ENCODE measurements at places on chromosomes 1 and 21. TPM values are rescaled to one million over a fixed set of nuclear protein-coding genes. Genes with fewer than 3 reads are reported as not detected.

GRCh38 chr1:228517655-228518054 lies 30.5 kb downstream of the RNF187 start:
- no peak overlapping the region for H3K4me3 ChIP-seq
- H3K4me1 ChIP-seq: no peaks in the 10 kb centered on the region
- no peaks in the 10 kb centered on the region for H3K36me3 ChIP-seq
- no peak overlapping the region for H3K27ac ChIP-seq

CCDC28B gene
- 7.8 TPM for total RNA-seq

- no peaks in the 10 kb centered on the region for H3K36me3 ChIP-seq
- H3K27ac ChIP-seq: no peak overlapping the region
- no peaks in the 10 kb centered on the region for H3K4me1 ChIP-seq
- no peak overlapping the region for H3K4me3 ChIP-seq
- no peaks in the 10 kb centered on the region for H3K27me3 ChIP-seq
Observed at GRCh38 chr1:105632342-105633196, 1423.9 kb upstream of the PRMT6 start.

MYOG gene
- not detected for total RNA-seq

TSNAX gene
- total RNA-seq: 41.4 TPM

DNA sequence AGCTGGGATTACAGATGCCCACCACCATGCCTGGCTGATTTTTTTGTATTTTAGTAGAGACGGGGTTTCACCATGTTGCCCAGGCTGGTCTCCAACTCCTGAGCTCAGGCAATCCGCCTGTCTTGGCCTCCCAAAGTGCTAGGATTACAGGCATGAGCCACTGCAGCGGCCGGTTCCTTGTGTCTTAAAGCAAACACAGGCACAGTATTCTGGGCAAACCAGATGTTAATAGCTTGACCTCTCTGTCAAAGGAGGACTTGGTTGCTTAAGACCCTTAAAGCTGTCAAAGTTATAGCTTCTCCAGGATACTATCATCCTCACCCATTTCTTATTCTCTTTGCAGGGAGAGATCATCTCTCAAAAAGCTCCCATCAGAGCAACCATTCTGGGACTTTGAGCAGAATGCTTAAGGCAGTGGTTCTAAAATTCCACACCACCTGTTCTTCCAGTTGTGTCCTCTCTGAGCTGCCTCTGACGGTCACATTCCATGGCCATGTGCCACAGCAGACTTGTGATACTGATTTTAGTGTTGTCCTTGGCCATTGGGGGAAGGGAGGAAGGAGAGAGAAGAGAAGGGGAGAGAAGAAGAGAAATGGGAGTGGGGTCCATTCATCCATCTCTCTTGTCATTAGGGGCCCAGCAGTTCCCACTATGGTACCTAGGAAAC lies 81.8 kb downstream of the PBX1 start:
- no peaks in the 10 kb centered on the region for H3K4me1 ChIP-seq
- no peak overlapping the region for H3K27ac ChIP-seq
- H3K4me3 ChIP-seq: no peak overlapping the region
- no peaks in the 10 kb centered on the region for H3K27me3 ChIP-seq
- DNase-seq: no peak
- H3K36me3 ChIP-seq: no peaks in the 10 kb centered on the region

- no peaks in the 10 kb centered on the region for H3K36me3 ChIP-seq
- H3K27ac ChIP-seq: no peak overlapping the region
- no peaks in the 10 kb centered on the region for H3K27me3 ChIP-seq
- H3K4me1 ChIP-seq: no peaks in the 10 kb centered on the region
- no peak for DNase-seq
Observed at GRCh38 chr1:41830726-41831125, 88.0 kb downstream of the HIVEP3 start.

MTFR1L gene
- 40.9 TPM for total RNA-seq

- DNase-seq: peak; percentile 42
- H3K4me1 ChIP-seq: peaks cover 22% of the 10 kb centered on the region
- peak overlapping the region; percentile 55 for H3K4me3 ChIP-seq
- H3K27ac ChIP-seq: no peak overlapping the region
- H3K27me3 ChIP-seq: peaks cover 14% of the 10 kb centered on the region
Observed at GRCh38 chr1:235650341-235651169, 971 bp upstream of the GNG4 start.

GRCh38 chr1:174652569-174653280 lies 205.0 kb downstream of the GPR52 start:
- H3K27ac ChIP-seq: no peak overlapping the region
- no peaks in the 10 kb centered on the region for H3K4me1 ChIP-seq
- no peak for DNase-seq
- no peaks in the 10 kb centered on the region for H3K27me3 ChIP-seq

- H3K4me3 ChIP-seq: no peak overlapping the region
- no peak overlapping the region for H3K27ac ChIP-seq
- no peaks in the 10 kb centered on the region for H3K27me3 ChIP-seq
- DNase-seq: no peak
Observed at GRCh38 chr1:5972198-5972520, 20.1 kb downstream of the NPHP4 start.

- H3K27me3 ChIP-seq: no peaks in the 10 kb centered on the region
- DNase-seq: no peak
- H3K4me3 ChIP-seq: no peak overlapping the region
- no peaks in the 10 kb centered on the region for H3K4me1 ChIP-seq
Observed at GRCh38 chr1:219031809-219032208, 141.9 kb upstream of the LYPLAL1 start.

GRCh38 chr1:226548256-226549093 lies at the start of gene STUM:
Gene STUM (plus strand): TSS chr1:226548764. CDS start chr1:226548905, 141 bp downstream.
- DNase-seq: peak; percentile 57
- H3K36me3 ChIP-seq: no peaks in the 10 kb centered on the region
- no peak within 1 kb of the TSS for H3K27ac ChIP-seq
- peaks cover 33% of the 10 kb centered on the region for H3K27me3 ChIP-seq
- H3K4me1 ChIP-seq: peaks cover 24% of the 10 kb centered on the region

DNA sequence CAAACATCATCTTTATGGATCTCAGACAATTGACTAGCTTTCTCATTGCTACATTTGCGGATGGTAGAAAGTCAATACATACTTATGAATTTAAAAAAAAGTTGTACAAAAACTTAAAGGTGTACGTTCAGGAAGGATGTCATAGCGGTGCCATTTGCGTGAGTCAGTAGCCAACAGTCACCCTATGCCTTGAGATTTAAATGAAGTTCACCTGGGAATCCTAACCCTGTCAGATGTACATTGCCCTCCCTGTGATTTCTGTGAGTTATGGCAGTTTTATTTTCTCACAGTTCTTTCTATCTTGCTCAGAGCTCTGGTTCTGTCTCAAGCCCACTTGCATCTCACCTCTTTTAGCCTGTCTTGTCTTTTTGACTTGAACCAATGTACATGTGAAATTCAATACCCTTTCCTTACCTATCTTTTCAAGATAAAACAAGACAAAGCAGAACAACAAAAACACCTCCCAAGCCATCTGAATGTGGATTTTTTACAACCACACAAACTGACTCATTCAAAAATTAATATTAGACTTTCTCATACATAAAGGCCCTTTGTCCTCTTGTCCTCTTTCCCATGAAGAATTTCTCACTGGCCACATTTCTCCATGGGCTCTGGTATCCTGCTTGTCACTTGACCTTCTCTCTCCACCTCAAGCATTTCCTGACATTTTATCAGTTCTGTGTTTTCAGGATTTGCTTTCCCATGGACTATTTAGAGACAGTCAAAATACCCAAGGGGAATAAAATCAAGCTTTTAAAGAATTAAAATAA lies 25.3 kb upstream of the ZNF697 start:
- H3K4me3 ChIP-seq: no peak overlapping the region
- peaks cover 11% of the 10 kb centered on the region for H3K27me3 ChIP-seq
- DNase-seq: no peak
- H3K4me1 ChIP-seq: peaks cover 11% of the 10 kb centered on the region

GRCh38 chr1:237394281-237394680 lies 352.3 kb downstream of the RYR2 start:
- DNase-seq: no peak
- no peak overlapping the region for H3K27ac ChIP-seq
- H3K4me1 ChIP-seq: no peaks in the 10 kb centered on the region
- H3K27me3 ChIP-seq: no peaks in the 10 kb centered on the region
- H3K36me3 ChIP-seq: no peaks in the 10 kb centered on the region

DNA sequence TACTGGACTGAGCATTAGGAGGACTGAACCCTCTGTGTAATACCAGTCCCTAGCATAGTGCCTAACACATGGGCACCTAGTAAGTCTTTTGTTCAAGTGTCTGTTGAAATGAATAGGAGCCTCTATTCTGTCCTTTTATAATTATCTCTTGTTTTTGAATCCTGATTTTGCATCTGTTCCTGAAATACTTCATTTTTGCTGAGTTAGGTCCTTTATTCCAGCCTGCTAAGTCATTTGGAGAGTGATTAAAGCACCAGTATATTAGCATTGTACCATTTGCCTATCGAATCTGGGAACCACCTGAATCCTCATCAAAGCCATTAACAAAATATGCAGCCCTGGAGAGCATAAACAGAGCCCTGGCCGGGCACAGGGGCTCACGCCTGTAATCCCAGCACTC lies 32.3 kb downstream of the YARS1 start:
- no peaks in the 10 kb centered on the region for H3K4me1 ChIP-seq
- no peaks in the 10 kb centered on the region for H3K27me3 ChIP-seq
- no peak for DNase-seq
- H3K36me3 ChIP-seq: peaks cover 60% of the 10 kb centered on the region

GBP7 gene
- total RNA-seq: not detected

POU3F1 gene
- 3.8 TPM for total RNA-seq

KRTAP12-2 gene
- total RNA-seq: not detected

DNA sequence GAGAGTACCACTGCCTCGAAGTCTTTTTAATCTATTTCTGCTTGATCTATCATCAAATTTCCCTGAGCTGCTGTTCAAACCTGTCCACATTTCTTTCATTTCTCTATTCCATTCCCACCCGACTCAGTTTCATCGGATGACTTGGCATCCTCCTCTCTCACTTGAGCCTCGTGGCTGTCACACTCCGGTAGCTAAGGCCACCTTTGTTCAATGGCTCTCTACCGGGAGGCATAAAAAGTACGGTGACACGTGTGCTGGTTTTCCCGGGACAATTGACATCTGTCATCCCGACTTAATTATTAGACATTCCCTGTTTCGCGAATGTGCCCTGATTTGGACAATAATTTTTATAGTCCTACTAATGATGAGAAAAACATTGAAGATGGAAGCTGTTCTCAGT lies 22.6 kb downstream of the MIS18A start:
- no peak for DNase-seq
- no peaks in the 10 kb centered on the region for H3K36me3 ChIP-seq
- H3K27ac ChIP-seq: no peak overlapping the region
- no peak overlapping the region for H3K4me3 ChIP-seq
- no peaks in the 10 kb centered on the region for H3K4me1 ChIP-seq
- H3K27me3 ChIP-seq: no peaks in the 10 kb centered on the region

- no peak for DNase-seq
- H3K27me3 ChIP-seq: no peaks in the 10 kb centered on the region
- no peaks in the 10 kb centered on the region for H3K36me3 ChIP-seq
- no peak overlapping the region for H3K27ac ChIP-seq
- H3K4me1 ChIP-seq: no peaks in the 10 kb centered on the region
Observed at GRCh38 chr1:114126261-114127095, 27.2 kb downstream of the SYT6 start.

DHRS3 gene
- 0.29 TPM for total RNA-seq

YBX1 gene
- 314 TPM for total RNA-seq

GRCh38 chr1:201496296-201496690 lies 10.6 kb downstream of the CSRP1 start:
- H3K27ac ChIP-seq: no peak overlapping the region
- no peak overlapping the region for H3K4me3 ChIP-seq
- DNase-seq: no peak
- peaks cover 21% of the 10 kb centered on the region for H3K36me3 ChIP-seq

CLEC20A gene
- total RNA-seq: 4.7 TPM

- H3K4me3 ChIP-seq: no peak overlapping the region
- no peaks in the 10 kb centered on the region for H3K4me1 ChIP-seq
Observed at GRCh38 chr1:172955161-172955815, 95.5 kb downstream of the TNFSF18 start.

- DNase-seq: no peak
- no peaks in the 10 kb centered on the region for H3K4me1 ChIP-seq
- no peaks in the 10 kb centered on the region for H3K27me3 ChIP-seq
- no peaks in the 10 kb centered on the region for H3K36me3 ChIP-seq
Observed at GRCh38 chr1:85940656-85941306, 215.8 kb downstream of the COL24A1 start.

DNA sequence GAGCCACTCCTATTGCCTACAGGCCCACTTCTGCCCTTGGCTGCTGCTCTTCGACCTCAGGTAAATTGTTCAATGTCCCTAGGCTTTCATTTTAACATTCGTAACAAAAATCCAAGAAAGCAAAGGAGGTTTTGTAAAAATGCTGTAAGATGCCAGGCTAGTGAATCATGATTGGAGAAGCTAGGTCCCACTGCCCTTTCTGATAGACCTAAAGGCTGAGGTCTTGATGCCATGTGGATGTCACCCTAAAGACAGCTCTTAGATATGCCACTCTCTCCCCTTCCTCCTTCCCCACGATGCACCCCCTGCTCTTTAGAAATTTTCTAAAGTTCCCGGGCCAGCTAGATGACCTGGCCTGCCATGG lies 9.9 kb upstream of the TMEM39B start:
- H3K4me1 ChIP-seq: peaks cover 11% of the 10 kb centered on the region
- no peak for DNase-seq
- H3K36me3 ChIP-seq: peaks cover 3% of the 10 kb centered on the region
- no peaks in the 10 kb centered on the region for H3K27me3 ChIP-seq

DNA sequence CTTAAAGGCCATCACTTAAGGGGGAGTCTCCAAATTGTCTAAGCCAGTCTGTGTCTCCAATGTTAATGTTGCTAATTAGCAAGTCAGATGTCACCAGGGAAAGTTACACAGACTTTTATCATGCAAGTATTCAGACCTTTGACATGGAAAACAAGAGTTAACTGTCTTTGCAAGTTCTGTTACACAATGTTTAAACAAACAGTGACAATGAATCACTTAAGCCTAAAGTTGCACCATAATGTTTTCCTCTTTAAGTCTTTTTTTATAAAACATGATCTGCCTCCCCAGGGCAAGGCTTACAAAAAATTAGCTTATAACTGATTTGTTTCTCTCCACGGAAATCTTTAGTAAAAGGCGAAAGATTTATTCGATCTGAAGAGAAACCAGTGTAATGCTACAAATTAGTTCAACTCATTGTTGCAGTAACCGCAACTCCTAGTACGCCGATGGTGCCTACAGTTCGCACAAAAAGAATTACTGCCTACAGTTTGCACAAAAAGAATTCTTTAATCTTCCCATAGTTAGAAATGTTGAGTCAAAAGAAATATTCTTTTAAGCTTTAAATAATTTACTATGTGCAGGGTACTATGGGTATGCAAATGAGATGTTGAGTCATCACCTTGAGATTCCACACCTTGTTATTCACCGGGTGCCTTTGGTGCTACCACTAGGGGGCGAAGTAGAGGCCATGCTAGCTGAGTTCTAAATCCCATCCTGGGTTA lies 45.3 kb downstream of the HHAT start:
- H3K27ac ChIP-seq: no peak overlapping the region
- H3K4me1 ChIP-seq: no peaks in the 10 kb centered on the region
- H3K27me3 ChIP-seq: no peaks in the 10 kb centered on the region
- peak; percentile 38 for DNase-seq
- no peaks in the 10 kb centered on the region for H3K36me3 ChIP-seq

IKBKE gene
- total RNA-seq: 40.5 TPM
